Kasumi-1 (cell line): ENCODE measurements at places on chromosomes 2 and 18.

DNA sequence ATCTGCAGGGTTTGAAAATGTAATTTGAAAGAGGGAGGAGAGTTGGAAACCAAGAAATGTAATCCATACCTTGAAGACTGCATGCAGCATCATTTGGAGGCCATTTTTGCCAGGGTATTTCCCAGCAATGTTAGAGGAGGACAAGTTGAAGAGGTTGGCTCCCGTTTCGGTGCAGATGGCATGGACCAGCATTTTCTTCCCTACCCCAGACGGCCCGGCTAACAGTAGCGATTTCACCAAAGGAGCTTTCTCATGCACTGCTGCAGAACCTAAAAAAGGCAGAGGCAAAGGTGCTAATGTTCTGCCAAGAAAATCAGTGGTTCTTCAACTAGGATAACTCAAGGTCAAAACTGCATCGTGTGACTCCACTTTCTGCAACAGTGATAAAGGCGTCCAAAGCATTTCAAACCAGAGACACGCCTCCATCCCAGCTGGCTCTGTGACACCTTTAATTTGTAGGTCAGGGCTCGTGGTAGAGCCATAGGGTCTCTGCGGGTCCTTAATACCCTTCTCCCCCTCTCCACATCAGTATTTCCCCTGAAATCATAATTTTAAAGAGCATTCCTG is 99.6 kb upstream of the ASB18 start:
- DNase-seq, result no peak

DNA sequence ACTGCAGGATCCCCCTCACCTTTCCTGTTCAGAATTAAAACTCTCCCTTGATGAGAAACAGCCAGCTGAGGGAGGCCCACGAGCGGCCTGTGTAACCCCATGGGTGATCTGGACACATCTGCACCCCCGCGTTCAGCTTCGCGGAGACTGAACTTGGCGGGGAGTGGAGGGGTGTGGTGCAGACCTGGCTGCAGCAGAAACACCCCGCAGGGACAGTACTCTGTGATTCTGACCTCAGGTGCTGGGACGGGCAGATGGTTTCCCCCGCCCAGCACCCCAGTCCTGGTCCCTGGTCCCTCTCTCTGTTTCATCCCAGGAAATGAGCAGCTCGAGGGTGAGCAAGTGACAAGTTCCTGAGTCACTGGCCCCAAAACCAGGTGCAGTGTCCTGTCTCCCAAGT is 41.2 kb downstream of the GBX2 start:
- no peak for DNase-seq

DNA sequence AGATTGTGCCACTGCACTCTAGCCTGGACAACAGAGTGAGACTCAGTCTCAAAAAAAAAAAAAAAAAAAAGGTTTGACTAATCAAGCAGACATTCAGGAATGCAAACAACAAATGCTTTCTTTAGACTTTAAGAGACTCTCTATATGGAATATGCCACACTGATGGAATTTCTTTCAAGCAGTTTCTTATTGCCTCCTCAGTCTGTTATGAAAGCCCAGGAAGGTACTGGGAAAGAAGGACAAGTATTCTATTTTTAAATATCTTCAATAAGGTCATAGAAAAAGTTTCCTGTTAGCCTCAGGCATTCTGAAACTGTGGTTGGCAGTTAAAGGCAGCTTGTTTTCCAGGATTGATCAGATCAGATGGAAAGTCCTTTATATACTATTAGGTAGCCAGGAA is 241.6 kb downstream of the PIK3C3 start:
- no peak for DNase-seq

GRCh38 chr2:118858485-118859156 is 11.2 kb upstream of the EN1 start:
- no peak for DNase-seq

- no peak for DNase-seq
Measured at GRCh38 chr2:45379399-45380087, 231.5 kb downstream of the SRBD1 start.

DNA sequence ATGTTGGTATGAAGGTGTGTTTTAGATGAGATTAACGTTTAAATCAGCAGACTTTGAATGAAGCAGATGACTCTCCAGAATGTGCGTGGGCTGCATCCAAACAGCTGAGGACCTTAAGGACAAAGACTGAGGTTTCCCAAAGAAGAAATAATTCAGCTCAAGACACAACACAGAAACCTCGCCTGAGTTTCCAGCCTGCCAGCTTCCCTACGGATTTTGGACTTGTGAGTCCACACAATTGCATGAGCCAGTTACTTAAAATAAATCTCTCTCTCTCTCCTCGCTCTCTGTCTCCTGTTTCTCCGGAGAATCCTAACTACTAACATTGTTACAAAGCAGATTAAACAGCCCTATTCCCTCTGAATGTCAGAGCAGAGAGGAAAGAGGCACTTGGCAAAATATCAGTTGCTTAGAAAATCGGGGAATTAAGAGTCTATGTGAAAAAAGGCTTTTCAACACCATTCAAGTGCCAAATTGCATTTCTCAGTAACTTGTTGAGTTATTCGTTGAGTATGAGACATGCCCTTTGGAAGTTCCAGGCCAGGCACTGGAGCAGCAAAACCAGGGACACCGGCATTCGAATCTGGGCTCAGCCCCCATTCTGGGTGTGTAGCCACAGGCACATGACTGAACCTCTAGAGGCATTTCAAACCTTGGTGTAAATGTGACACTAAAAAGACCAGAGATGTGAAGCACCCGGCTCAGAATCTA is 174.6 kb upstream of the PID1 start:
- DNase-seq, result no peak

- no peak for DNase-seq
Measured at GRCh38 chr2:113406114-113406513, 31.4 kb upstream of the ZNG1B start.

DNA sequence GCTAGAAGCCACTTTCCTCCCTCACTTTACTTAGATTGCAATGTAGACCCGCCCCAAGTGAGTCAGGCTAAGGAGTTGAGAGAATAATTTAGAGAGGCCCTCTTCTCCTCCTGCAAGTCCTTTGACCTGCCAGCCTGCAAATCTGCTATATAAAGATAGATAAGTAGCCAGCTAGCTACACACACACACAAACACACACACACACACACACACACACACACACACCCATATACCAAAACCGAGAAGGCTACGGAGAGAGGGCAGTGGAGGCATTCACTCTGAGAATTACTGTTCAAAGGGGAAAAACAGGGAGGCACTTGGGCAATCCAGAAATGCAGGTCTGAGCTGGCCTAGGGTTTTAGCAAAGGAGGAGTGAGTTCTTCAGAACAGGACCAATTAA is 23.0 kb upstream of the SMAD7 start:
- no peak for DNase-seq

GRCh38 chr2:45124456-45124855 is 115.2 kb upstream of the SIX2 start:
- DNase-seq, result no peak

GRCh38 chr18:3720818-3721545 is 271.0 kb downstream of the TGIF1 start:
- DNase-seq, result no peak

GRCh38 chr2:165778653-165779451 is 15.2 kb downstream of the GALNT3 start:
- peak; percentile 91 for DNase-seq

DNA sequence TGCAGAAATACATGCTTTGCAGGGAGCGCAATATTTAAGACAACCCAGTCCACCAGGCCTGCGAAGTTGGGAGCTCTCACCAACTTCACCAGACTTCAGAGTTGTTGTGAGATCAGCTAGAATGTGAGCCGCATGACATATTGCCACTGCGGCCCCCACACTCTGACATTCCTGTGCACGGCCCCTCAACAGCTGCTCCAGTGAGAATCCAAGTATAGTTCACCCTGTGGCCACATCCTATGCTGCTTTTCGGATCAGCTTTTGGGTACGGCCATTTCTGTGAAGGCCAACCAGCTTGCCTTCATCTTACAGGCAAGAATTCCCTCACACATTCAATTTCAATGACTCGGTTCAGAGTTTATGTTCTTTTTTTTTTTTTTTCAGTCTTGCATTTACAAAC is 177.8 kb downstream of the SOX11 start:
- no peak for DNase-seq

DNA sequence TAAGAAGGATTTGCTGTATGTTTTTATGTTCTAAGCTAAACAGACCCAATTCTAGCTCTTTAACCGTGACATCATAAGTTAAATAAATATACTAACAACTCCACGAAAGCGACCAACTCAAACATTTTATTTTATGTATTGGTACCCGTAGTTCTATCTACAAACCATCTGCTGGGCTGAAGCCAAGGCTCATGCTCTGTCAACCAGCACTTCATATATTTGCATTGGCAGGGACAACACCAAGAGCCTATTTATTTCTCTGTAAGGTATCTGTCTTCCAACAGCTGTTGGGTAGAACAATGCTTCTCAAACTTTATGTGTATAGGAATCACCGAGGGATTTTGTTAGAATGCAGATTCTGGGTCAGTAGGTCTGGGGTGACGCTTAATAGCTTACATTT is 64.5 kb downstream of the PID1 start:
- DNase-seq, result no peak

- DNase-seq, result no peak
Measured at GRCh38 chr2:9382604-9383235, 40.6 kb downstream of the ITGB1BP1 start.

GRCh38 chr18:22847392-22847791 is 85.7 kb upstream of the RBBP8 start:
- DNase-seq, result no peak

DNA sequence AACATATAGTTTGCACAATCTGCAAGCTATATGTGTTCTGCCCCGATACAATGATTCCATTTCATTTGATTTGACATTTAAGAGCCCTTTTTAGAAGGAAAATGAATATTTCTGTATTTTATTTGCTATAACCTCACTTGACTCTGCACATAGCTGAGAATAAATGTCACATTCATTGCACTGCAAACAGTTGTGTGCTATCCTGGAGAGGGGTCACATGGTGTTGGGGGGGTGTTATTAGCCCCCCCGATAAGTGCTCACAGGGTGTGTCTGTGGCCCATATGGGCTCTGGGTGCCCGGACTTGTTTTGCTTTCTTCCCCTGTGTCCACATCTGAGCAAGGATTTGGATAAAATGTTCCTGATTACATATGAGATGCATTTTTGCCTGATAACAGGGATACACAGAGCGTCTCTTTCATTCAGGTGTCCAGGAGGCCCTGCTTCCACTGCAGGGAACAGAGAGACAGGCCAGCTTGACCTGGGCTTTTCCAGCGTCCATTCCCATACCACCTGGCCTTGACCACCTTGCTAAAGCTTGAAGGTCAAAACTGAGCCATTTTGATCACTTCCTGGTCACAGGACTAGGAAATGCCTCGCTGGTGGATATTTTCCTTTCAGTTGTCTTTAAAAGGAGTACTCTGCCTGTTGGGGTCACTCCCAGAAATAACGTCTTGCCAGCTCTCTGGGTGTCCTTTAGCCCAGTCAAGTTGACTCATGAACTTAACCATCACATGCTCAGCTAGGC is 38.4 kb upstream of the ID2 start:
- DNase-seq, result no peak

- DNase-seq, result no peak
Measured at GRCh38 chr2:12624905-12625598, 91.7 kb upstream of the TRIB2 start.

- no peak for DNase-seq
Measured at GRCh38 chr2:1405967-1406366, 7.3 kb upstream of the TPO start.

GRCh38 chr2:45664635-45665261 is 13.3 kb downstream of the PRKCE start:
- no peak for DNase-seq

- no peak for DNase-seq
Measured at GRCh38 chr2:98086491-98087446, at the start of gene VWA3B. TSS of gene VWA3B (plus strand) at chr2:98087167. CDS start at chr2:98093093, 5,926 bp downstream.

DNA sequence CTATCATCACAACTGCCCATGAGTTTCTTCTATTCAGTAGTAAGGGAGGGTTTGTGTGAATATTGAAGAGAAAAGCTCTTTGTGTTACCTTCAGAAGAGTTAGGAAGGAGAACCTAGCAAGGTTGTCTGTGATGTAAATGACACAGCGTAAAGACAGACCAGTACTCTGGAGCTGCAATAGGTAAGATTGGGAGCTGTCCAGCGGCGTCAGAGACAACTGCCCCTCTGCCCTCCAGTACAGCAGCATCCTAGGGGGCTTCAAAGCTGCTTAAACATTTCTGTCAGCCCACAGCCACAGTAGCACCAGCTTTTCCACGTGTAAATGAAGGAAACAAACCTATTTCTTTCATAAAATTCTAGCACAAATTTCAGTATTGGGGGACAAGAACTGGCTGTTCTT is 34.5 kb downstream of the NYAP2 start:
- DNase-seq, result no peak

DNA sequence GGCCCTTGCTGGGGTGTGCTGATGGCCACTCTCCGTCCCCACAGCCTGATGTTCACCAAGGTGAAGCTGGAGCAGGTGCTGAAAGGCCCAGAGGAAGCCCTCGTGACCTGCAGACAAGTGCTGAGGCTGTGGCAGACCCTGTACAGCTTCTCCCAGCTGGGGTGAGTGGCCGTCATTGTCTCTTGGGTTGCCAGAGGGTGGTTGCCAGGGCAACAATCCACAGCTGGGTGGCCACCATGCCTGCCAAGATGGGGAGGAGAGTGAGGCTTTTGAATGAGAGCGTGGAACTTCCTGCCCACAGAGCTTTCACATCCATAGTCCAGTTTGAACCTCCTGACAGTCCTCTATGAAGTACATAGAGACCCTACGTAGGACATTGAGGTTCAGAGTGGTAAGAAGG is 108.8 kb downstream of the STPG4 start:
- no peak for DNase-seq

DNA sequence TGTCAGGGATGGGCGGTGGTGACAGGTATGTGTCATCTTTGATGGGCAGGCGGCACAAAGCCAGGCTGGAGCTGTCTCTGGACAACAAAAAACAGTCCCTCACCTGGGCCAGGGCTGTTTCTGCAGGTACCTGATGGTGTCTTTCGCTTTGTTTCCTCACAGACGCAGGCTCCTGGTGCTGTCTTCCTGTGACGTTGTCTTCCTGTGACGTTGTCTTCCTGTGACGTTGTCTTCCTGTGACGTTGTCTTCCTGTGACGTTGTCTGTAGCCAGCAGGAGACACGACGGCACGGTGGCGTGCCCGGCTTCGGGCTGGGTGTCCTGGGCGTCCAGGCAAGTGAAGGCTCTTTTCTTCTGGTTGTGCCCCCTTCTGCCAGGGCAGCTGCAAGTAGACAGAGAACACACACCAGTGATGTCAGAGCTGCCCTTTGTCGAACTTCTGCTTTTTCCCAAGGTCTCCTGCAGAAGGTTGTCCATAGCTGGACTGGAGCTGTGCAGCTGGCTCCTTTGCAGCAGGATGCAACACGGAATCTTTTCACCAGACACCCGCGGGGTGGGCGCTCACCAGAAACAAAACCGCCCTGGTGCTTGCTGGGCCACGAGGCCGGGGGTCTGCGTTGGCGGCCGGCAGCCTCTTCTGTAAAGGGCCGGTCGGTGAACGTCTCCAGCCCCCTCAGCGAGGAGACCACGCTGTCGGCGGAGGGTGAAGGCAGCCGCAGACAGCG is 21.1 kb downstream of the GPR35 start:
- peak; percentile 3 for DNase-seq
